ENCODE measurements at places on chromosomes 2 and 18.

DNA sequence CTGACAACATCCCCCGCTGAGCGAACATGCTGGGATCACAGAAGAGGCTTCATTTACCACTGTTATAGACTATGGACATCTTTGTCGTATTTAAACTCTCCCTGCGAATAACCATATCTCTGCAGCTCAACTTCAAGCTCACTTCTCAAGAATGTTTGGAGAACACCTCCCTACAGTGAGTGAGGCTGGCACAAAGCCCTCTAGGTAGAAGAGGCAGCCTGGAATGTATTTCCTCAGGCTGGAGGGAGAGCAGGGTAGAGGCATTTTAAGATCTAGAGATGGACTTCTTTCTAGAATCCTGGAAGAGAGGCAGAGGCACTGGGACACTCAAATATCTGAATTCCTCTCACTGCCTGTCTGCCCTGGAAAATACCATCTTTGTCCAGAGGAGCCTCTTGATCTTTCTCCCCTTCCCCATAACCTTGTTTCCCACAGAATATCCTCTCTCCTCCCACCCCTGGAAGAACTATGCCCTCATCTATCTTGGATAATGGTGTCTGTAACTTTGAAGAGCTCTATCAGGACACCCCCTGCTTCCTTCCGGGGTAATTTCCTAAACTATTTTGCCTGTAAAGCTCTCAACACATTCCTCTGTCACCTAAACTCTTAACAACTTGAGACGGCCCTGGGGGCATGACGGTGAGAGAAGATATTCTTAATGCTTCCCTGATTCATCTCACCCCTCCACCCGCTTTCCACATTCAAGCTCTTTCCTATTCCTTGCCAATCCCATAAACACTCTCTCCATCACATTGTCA lies 2.4 kb upstream of the ANTXR1 start:
- no peak for DNase-seq

GRCh38 chr2:68784915-68785314 lies 50.3 kb downstream of the ARHGAP25 start:
- no peak for DNase-seq

- no peak for DNase-seq
These were observed 27.5 kb upstream of the FAM124B start for GRCh38 chr2:224429441-224429810.

DNA sequence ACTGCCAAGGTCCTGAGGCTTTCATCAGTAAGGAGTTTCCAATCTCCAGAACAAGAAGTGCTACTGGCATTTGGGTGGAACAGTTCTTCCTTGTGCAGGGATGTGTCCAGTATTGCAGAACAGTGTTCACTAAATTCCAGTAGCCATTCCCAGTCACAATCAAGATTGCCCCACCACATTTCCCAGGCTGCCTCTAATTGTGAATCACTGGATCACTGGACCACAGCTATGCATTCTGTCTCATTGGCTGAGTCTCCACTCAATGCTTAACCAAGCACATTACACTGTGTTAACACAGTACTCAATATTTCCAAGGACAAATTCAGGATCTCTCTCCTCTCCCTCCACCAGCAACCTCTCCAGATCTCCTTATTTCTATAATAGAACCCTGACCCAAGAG lies 160.2 kb upstream of the CCDC150 start:
- DNase-seq: no peak

GRCh38 chr2:209592106-209592505 lies 168.3 kb downstream of the MAP2 start:
- DNase-seq: no peak

DNA sequence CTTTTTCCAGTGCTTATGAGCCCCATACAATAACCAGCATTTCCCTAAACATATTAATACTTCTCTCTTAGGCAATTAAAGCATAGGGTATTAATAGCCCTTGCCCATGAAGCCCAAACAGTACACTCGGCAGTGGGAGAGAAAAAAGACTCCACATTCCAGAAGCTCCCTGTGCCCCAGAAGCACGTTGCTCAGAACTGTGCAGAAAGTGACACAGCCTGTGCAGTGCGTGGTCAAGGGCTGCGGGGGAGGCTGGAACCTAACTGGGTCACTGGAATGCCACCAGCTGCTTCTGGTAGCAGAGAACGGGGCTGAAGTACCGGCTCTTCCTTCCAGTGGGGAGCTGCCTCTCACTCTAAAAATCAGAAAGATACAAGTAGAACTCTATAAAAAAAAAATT lies 32.7 kb downstream of the EIPR1 start:
- no peak for DNase-seq

DNA sequence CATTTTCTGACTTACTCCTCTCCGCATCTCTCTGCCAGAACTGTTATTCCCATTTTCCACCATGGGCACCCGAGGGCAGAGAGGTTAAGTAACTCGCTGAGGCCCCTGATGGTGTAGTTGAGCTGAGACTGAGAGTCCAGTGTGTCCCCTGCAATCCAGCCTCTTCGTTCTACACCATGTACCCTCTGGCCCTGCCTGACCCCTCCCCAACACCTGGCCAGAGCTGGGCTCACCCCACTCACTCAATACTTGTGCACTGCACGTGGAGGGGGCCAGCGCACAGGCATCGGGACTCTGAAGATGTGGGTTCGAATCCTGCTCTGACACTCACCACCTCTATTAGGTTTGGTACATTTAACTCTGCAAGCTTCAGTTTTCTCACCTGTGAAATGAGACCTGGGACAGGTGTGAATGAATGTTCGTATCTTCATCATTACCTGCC lies 24.3 kb upstream of the FOSL2 start:
- DNase-seq: no peak

DNA sequence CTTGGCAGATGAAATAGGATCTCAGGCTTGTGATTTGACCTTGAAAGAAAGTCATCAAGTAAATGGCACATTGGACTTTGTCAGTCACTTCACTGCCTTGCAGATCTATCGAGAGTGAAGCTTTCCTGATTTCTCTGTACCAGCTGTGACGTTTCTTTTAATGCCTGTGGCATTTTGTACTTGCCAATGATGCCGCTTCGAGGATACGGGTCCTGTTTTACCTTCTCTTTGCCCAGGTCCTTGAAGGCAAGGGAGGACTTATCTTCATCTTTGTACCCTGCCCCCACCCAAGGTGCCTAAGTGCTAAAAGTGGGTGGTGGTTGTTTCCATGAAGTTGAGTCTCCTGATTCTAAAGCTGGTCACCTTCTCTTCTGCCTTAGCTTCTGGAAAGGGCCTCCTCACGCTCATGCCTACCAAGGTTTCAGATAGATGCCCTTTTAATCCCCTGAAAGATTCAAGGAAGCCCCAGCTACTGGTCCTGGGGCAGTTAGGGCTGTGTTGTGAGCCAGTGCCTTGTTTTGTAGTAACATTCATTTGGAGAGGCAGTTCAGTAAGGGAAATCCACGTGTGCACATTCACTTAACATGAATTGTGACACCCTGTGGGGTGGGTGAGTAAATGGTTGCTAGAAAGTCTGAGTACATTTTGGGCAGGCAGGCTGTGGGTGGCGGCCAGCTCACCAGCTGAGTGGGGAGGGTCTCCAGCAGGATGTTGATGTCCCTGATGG lies 6.1 kb downstream of the LBH start:
- no peak for DNase-seq

All from activated CD4-positive, alpha-beta memory T cell treated with anti-CD3 and anti-CD28 coated beads, Interleukin-2, amount 10 ng/mL, durations not matched to agents 7 days and 5 days (primary cell).